ENCODE measurements at places on chromosomes 2 and 18.

- no peak for DNase-seq
Measured at GRCh38 chr2:188089901-188090300, 201.8 kb upstream of the GULP1 start.

DNA sequence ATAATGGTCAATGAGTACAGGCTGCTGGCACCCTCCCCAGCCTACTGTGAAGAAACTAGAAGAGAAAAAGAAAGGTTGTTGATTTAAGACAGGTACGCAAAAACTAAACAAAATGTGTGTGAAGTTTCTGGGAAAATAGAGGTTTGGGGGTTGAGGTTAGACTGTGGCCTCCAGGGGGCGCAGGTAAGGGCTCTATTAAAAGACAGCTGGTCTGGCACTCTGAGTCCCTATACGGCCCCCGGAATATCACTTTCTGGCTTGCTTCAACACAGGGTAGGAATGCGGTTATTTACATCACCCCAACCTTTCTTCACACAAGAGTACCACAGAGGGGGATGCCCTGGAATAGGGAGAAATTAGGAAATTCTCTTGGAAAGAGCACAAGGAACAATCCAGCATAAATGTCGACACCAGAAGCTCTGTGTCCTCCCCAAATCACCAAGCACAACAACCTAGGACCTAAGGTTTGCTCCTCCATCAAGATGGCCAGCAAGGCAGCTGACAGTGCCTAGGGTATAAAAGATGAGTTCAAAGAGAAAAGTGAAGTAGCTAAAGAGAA is 480.8 kb upstream of the KLHL29 start:
- peak; percentile 36 for DNase-seq

DNA sequence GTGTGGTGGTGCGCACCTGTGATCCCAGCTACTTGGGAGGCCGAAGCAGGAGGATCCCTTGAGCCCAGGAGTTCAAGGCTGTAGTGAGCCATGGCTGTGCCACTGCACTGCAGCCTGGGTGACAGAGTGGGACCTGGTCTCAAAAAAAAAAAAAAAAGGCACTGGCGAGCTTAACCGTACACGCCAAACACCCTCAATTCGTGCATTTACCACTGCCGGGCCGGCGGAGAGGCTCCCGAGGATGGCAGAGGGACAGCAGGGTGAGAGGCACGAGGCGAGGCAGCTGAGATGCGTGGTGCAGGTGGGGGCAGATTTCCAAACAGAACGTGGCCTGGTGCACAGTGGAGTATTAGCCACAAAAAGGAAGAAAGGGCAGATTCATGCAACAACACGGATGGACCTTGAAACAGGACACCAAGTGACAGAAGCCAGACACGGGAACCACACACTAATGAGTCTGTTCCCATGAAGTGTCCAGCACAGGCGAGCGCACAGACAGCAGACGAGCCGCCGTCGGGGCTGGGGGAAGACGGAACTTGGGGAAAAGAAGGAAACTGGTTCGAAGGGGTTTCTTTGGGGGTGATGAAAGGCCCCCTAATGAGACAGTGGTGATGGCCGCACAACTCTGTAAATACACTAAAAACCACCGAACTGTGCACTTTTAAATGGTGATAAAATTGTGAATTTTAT is 27.4 kb downstream of the SLC66A2 start:
- DNase-seq: no peak

DNA sequence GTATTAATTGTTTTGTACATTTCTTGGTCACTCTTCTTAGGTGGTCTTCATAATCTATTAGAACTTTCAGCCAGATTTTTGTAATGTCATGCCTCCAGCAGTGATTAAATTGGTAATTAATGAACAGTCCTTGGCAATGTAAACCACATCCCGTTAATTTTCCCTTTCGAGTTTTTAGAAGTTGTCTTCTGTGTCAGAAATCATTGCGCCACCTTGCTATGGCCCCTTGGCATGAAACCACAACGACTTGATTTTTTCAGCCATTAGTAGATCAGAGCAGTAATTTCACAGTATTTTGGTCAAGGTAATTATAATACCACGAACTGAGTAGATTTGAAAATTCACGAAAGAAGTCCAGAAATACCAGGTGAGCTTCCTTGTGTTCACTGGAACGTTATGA is 86.0 kb upstream of the OTX1 start:
- DNase-seq: no peak

- DNase-seq: no peak
Measured at GRCh38 chr18:68489013-68489792, 225.7 kb downstream of the TMX3 start.

All from activated CD4-positive, alpha-beta T cell treated with anti-CD3 and anti-CD28 coated beads for 48 hours (primary cell).